ENCODE measurements at places on chromosomes 1 and 21.

DNA sequence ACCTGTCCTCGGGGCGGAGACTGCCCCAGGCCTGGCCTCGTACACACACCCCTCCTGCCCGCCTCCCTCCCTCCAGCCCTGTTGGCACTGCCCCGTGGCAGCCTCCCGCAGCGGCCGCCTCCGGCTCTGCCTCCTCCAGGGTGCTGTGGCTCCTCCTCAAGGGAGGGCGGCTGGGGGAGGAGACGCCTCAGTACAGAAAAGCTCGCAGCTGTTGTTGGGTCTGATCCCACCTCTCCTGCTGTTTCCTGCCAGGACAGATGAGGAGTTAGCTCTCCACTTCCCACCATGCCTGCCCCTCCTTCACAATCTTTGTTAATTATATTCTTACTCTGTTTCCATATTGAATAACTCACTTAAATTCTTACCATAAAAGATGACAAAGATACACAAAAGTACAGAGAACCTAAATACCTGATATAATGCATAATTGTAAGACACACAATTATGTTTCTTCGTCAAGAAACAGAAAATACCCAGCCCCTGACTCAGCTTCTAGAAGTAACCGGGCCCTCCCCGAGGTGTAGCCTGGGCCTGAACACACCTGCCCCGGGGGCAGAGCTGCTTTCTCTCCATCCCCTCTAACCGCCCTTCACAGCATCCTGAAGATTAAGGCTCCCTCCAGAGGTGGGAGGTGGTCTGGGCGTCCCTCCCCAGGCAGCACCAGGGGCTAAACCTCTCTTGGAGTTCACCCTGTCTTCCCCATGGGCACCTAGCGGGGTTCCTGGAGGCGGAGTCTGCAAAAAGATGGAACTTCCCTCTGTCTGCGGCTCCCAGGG is 30.6 kb upstream of the COL6A1 start:
- DNase-seq, result no peak

DNA sequence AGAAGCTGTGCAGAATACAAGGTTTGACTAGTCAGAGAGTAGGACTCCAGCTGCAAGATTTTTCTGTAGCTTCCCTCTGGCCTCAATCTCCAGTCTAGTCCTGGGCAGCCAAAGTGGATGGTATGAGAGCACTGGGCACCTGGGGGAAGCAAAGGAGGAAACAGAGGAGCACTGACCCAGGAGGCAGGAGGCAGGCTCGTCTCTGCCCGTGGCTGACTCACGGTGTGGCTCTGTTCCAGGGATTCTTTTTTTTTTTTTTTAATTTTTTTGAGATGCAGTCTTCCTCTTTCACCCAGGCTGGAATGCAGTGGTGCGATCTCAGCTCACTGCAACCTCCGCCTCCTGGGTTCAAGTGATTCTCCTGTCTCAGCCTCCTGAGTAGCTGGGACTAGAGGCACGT is 4.1 kb upstream of the NPPB start:
- DNase-seq, result no peak

DNA sequence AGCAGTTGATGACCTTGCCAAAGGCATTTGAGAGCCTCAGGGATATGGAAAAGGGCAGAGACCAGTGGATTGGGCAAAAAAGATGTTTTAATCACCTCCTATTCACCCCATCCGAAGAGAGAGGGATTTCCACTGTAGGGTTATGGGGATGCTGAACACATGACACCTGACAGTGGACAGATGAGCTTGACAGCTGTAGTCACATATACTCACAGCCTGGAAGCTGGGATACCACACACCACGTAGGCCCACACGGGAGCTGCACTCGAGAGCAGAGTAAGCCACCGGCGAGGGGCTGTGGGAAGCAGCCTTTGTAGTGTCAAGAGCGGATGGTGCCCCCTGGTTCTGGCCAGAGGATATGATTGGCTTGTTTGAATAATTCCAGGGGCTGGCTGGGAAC is 20.0 kb downstream of the ZBTB40 start:
- DNase-seq, result no peak

GRCh38 chr1:101086783-101087182 is 61.2 kb upstream of the DPH5 start:
- no peak for DNase-seq

GRCh38 chr1:181126871-181127587 is 38.5 kb downstream of the IER5 start:
- no peak for DNase-seq

DNA sequence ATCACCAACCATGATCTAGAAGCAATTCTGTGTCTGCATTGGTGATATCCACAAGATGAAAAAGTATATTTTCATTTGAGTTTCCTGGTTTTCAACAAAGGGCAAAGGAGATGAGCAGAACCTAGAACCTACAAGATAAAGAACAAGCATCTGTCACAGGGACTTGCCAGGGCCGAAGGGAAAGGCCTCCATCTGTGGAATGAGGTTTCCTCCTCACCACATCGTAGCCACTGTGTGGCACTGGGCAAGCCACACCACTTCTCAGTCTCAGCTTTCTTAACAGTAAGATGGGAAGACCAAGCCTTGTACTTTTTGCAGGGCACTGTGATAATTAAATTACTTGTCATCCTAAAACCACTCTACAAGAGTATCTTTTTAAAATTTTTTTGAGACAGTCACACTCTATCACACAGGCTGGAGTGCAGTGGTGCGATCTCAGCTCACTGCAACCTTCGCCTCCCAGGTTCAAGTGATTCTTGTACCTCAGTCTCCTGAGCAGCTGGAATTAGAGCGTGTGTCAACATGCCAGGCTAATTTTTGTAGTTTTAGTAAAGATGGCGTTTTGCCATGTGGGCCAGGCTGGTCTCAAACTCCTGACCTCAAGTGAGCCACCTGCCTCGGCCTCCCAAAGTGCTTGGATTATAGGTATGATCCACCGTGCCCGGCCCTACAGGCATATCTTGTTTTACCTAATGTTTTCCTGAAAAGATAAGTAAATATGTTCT is 45.8 kb downstream of the ARHGEF11 start:
- DNase-seq, result no peak

DNA sequence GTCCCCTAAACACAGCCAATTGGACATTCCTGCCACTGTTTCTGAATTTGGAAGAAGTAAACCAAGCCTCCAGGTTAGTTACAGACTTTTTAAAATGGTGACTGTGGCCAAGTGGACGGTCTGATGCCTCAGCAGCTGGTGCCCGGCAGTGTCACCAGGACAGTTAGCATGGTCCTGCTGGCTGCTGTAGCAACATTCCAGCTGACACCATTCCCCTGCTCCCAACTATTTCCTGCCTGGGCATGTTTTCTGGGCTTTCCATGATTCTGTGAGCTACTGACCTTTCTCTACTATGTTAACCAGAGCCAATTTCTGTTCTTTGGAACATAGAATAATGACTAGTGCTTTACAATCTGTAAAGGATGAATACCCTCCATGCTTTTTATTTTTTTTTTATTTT is 95.0 kb downstream of the TLR5 start:
- DNase-seq, result no peak

DNA sequence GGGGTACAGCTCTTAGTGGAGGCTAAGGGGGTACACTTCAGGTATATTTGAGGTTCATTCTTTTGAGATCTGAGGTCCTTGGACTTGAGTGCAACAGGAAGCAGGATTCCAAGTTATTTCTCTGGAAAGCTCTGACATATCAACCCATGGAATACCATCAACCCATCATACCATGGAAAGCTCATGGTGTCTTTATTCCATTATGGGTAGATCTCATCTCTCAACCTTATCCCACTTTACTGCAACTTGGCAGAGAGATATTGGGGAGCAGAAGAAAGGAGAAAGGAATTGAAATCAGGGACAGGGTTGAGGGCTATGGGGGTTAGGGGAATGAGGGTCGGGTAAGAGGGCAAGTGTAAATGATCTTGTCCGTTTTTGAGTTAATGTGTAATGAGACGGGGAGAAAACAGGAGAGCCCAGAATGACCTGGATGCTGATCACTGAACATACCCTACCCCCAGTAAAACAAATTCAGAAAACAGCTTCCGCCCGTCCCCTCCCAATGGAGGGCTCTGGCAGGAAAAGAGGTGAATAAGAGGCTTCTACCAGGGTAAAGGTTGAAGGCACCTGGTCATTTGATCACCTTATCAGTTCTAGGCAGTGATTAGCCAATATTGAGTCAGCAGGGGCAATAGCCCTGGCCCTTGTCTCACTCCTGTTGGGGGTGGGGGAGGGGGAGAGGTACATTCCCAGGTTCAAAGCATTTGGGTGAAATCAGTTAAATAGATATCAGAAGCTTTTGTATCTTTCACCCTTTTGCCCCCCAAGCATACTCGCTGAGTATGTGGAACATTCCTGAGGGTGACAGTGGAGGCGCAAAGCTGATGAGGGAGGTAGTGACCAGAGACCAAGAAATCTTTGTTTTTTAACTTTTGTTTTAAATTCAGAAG is 622 bp upstream of the APOA2 start:
- DNase-seq, result peak; percentile 58

GRCh38 chr1:44318097-44319088 is 36.7 kb downstream of the ERI3 start:
- DNase-seq, result peak; percentile 63

GRCh38 chr1:22388671-22389450 is 62.8 kb upstream of the ZBTB40 start:
- DNase-seq, result no peak
